NCI-H524 (cell line): ENCODE measurements at places on chromosomes 1 and 21.

- no peak for DNase-seq
Observed at GRCh38 chr1:39652105-39652504, 12.7 kb upstream of the HEYL start.

DNA sequence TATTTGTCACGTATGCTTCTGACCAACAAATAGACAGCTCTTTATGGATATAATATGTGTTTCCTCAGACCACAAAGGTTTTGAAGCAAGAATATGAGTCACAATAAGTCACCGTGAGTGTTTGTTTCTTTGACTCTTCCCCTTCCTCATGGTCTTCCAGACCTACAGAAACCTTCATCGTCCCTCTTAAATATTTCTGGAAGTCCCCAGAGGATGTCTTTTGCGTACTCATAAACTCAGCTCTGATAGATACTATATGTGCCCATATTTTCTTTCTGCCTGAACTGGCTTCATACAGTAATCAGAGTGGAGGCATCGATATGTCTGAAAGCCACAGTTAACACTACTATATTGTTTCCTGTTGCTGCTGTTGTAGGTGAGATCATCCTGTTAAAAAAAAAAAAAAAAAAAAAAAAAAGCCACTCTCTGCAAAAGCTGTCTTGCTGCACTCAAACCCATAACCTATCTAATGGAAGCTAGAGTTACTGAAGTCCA is 38.4 kb downstream of the ADAMTS1 start:
- no peak for DNase-seq

- no peak for DNase-seq
Observed at GRCh38 chr1:88022516-88022915, 661.6 kb upstream of the PKN2 start.

GRCh38 chr1:118997225-118997624 is 9.1 kb upstream of the TBX15 start:
- DNase-seq, result no peak

DNA sequence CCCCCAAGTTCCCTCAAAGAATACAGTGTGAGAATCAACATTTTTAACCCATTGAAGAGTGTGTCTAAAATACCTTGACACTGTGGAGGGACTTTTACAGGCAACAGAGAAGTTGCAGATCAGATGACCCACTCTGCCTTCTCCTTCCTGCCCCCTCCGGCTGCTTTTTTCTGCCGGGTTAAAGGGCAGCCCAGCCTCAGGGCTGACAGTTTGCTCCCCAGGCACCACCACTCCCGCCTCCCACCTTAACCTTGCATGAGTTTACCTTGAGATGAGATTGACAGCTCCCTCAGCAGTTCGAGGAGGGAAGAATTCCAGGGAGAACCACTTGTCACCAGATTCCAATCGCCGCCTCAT is 3.2 kb downstream of the MTHFR start:
- DNase-seq, result no peak

DNA sequence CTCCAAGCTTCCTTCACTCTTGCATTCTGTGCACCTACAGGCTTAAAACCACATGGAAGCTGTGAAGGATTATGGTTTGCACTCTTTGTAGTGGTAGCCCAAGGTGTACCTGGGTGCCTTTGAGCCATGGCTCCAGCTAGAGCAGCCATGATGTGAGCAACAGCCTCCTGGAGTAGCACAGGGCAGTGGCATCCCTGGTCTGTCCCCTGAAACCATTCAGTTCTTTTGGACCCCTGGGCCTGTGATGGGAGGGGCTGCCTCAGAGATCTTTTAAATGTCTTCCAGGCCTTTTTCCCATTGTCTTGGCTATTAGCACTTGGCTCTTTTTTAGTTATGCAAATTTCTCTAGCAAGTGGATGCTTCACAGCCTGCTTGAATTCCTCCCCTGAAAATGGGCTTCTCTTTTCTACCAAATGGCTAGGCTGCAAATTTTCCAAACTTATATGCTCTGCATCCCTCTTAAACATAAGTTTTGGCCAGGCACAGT is 47.4 kb downstream of the CLCA4 start:
- no peak for DNase-seq

DNA sequence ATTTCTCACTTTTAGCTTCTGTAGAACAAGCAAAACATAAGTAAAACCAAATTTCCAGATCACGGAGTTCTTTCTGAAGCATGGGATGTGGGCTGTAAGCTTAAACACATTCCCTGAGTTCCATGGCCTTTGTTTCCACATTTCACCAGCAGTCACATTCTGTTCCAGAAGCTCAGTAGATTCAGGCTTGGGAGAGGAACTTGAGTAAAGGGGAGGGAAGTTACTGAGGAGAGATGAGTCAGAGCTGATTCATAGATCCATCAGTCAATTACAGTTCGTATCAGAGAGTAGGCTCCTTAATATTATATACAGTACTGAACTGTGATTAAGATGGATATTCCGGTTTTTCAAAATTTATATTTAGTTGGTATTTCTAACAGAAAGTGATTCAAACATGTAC is 614.3 kb downstream of the NCAM2 start:
- DNase-seq, result no peak

GRCh38 chr21:33618407-33618806 is 23.1 kb downstream of the CRYZL1 start:
- DNase-seq, result no peak

- no peak for DNase-seq
Observed at GRCh38 chr1:177748080-177748801, 221.6 kb downstream of the SEC16B start.

DNA sequence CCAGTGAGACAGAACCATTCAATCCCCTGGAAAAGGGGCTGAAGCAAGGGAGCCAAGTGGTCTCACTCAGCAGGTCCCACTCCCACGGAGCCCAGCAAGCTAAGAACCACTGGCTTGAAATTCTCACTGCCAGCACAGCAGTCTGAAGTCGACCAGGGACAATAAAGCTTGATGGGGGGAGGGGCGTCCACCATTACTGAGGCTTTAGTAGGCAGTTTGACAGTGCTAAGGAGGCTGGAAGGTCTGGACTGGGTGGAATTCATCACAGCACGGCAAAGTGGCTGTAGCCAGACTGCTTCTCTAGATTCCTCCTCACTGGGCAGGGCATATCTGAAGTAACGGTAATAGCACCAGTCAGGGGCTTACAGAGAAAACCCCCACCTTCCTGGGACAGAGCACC is 105.4 kb upstream of the GORAB start:
- no peak for DNase-seq

DNA sequence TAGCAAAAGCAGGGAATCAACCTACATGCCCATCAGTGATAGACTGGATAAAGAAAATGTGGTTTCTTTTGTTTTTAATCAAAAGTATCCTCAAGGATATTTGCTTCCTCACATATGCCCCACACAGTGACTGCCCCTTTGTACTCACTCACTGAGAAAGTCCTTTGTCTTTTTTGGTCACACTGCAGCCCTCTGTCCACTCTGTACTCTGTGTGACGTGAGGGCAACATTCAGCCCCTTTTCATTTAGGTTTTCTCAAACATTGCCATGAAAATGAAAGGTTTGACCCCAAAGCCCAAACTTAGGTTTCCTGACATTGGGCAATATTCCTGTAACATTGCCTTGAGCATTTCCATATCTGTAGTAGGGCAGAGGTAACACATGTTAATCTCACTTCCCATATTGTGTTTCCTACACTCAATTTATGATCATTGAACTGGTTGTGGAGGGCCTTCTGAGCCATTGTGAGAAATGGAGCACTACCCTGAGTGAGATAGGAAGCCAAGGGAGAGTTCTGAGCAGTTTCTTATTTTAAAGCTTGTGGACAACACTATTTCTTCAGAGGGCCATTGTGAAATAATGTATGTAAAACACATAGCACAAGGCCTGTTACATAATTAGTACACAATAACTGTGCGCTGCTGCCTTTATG is 501.9 kb upstream of the C1orf87 start:
- DNase-seq, result no peak

- DNase-seq, result no peak
Observed at GRCh38 chr1:85417017-85417416, 47.9 kb downstream of the DDAH1 start.

DNA sequence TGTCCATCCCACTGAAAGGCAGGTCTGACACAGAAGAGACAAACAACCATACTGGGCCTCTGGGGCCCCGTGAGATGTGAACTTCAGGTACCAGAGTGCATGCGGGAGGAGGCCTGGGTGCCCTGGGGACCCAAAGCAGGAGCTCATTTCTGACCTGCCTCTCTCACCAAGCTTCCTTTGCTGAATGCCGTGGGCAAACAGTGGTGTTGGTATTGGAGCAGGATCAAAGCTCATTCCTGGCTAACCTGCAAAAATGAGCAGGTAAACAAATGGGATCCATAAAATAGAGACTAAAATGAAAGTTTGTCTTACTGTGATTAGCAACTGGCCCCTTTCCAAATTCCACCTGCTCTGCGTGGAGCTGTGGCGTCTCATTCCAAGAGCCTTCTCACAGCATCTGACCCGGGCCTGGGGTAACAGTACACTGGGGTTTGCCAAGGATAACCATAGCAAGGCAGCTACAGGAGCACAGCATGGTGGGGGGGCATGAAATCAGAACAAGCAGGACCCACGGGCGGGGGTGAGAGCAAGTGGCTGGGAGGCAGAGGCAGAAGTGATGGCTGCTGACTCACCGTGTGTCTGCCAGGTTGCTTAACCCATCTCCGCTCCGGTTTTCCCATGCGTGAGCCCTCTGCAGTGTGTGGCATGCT is 103.6 kb downstream of the KIF26B start:
- DNase-seq, result no peak

DNA sequence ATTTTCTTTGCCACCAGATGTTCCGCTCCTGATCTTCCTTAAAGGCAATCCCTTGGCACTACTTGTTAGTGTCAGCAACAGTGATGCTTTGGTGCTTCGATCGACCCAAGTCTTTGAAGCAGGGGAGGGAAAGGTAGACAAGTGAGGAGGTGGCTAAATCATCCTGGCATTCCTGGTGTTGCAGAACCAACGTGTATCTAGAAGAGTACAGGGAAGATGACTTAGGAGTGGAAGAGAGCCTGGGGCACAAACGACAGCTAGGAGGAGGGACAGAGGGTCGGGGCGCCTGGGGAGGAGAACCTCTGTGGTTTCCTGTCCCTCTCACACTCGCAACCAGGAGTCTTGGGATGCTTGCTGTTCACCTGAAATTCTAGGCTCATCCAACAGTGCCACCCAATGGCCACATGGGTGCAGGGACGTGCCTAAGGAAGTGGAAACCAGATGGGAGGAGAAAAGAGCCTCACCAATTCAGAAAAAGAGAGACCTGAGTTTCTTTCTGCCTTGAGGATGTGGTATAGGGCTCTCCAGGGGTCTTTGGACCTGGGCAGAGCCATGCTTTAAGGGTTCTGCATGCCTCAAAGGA is 9.5 kb upstream of the KCNA2 start:
- DNase-seq, result peak; percentile 75

GRCh38 chr1:76140227-76140626 is 65.7 kb downstream of the ST6GALNAC3 start:
- no peak for DNase-seq

DNA sequence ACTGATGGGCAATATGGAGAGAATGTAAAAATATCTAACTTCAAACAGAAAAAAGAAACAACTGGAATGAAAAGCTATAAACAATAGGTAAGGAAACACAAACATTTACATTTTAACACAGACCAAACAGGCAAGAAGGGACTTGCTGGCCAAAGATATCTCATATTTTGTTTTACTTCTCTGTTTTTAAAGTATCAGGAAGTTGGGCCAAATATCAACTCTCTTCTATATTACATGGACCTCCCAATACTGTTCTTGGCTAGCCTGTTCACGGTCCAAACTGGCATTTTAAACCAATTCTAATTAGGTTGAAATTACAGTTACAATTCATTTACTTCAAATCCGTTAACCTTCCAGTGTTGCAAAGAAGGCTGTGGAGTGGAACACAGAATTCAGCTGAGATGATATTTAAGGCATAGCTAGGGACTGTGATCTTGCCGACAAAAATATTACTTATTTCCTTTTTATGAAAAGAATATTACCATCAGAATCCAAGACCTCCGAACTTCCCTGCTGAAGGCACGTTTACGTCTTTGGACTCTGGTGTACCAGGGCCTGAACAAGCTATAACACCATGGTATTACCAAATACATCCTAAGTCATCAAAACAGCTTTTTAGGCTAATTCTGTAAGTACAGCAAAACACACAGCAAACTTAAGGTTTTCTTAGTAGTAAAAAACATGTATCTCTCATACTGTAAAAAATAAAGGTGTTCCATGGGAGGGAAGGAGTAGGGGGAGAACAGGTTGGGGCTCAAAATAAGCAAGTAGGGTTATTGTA is 165.4 kb downstream of the RUNX1 start:
- DNase-seq, result no peak

DNA sequence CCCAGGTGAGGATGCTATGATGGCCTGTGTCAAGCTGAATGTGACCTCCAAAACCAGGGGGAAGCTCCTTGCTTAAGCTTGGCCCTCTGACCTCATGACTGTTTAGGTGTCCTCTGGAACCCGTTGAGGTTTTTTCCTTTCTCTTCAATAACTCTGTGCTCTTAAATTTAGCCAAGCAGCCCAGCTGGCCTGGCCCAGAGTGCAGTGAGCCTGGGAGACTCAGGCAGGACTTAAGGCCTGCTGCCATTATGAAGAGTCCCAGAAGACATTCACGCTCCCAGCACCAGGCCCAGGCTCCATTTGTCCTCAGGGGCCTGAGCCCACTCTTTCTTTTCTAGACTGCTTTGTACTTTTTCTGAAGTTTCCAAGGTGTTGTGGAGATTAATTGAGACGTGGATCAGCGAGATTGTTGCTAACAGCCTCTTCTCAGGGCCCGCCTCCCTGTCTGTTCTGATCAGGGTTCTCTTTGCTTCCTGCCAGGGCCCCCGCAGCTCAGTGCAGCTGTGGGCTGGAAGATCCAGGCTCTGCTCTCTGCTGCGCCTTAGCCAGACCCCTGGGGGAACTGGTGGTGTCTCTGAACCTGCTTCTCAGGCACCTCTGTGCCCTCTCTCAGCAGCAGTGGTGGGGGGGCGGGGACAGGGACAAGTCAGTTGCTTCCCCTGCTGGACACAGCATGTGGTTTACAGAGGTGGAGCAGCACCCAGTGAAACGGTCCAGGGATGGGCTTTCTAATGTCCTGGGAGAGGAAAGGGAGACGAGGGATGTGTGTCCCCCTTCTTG is 124.2 kb downstream of the GRIK3 start:
- no peak for DNase-seq

GRCh38 chr21:35645991-35646390 is 414.3 kb downstream of the SETD4 start:
- no peak for DNase-seq

DNA sequence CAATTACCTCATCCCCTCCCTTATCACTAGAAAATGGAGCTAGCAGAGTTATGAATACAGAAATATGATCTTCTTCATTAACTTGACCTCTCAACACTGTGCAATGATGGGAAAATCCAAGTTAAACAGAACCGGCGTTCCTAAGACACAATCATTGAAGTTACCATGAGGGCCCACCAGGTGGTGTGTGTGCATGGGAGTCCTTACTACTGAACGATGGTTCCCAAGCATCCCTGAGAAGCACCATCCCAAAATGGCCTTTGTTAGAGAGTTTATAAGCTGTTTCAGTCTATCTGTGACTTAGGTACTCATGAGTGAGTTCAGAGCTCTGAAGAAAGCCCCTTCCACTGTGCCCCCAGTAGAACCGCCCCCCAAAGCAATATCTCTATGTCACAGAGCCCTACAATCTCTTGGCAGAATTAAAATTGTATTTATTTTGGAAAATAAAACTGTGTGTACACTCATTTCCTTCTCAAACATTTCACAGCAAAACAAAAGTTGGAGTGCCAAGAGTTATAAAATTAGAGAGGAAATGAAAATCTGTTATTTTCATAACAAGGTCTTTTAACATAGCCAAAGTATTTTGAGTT is 56.8 kb downstream of the PLD5 start:
- peak; percentile 44 for DNase-seq

- DNase-seq, result peak; percentile 75
Observed at GRCh38 chr1:15246960-15247614, at the start of gene FHAD1. Gene FHAD1, plus strand, starts transcription at chr1:15247223. Its CDS starts 4,562 bp downstream, at chr1:15251785.
